Activated CD8-positive, alpha-beta T cell treated with anti-CD3 and anti-CD28 coated beads for 36 hours (primary cell): ENCODE measurements at places on chromosomes 6 and 20. TPM values are rescaled to one million over a fixed set of nuclear protein-coding genes. Genes with fewer than 3 reads are reported as not detected.

DNA sequence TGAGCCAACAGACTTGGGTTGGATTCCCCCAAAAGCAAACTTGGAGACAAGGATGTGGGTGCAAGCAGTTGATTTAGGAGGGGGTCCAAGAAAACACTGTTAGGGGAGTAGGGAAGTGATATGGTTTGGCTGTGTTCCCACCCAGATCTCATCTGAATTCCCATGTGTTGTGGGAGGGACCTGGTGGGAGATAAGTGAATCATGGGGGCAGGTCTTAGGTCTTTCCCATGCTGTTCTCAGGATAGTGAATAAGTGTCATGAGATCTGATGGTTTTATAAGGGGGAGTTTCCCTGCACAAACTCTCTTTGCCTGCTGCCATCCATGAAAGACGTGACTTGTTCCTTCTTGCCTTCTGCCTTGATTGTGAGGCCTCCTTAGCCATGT lies 542.6 kb downstream of the DHX35 start:
- no peak for DNase-seq

DNA sequence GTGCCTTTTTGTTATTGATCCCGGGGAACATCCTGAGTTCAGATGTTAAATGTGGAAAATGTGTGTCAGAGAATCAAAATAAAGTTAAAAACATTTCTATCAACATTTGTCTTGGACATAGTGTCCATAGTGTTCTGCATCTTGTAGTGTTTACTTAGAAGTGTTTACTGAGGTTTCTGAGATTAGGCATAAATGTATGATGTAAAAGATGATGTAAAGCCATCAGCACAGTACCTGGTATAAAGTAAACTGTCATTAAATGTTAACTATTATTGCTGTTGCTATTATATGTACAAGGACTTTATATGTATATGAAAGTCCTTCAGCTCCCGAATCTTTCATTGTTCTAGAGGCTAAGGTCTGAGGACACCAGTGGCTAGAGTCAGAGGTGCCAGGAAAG lies 28.2 kb upstream of the VEGFA start:
- no peak for DNase-seq

GRCh38 chr6:33583591-33584155 lies 3.6 kb upstream of the BAK1 start:
- DNase-seq: peak; percentile 40

GRCh38 chr20:61288331-61288784 lies 36.3 kb downstream of the CDH4 start:
- DNase-seq: no peak

Gene SSTR4
- total RNA-seq: not detected

Gene SEMG1
- not detected for total RNA-seq

Gene TIAM2
- 7.1 TPM for total RNA-seq

DNA sequence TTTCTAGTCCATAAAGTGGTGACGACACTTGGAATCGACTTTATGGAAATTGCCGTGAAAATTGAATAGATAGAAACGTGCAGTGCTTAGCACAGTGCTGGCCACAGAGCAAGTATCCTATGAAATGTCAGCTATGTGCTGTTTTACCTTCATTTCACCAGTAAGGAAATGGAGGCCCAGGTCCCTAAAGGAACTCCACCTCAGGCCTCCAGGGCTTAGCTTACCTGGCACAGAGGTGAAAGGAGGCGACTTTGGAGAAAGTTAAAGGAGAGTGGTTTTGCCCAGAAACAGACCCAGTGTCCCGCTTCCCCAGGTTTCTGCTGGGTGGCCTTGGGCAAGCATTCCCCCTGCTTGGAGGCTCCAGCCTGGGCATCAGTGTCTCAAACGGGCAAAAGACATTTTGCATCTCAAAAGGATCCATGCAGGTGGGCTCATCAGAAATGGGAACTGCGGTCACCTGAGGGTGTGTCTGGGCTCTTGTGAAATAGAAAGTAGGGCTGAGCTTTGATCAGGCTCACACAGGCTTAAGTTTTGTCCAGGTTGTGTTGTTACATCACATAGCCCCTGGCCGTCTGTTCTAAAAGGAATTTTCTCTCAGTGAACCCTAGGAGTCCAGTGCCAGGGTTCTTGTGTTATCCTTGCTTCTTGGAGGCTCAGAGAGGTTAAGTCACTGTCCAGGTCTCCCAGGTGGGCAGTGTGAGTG lies 6.8 kb upstream of the TULP1 start:
- no peak for DNase-seq

Gene HACE1
- 17.5 TPM for total RNA-seq

Gene MCCD1
- not detected for total RNA-seq

- no peak for DNase-seq
Observed at GRCh38 chr20:8322662-8323217, 190.7 kb downstream of the PLCB1 start.

DNA sequence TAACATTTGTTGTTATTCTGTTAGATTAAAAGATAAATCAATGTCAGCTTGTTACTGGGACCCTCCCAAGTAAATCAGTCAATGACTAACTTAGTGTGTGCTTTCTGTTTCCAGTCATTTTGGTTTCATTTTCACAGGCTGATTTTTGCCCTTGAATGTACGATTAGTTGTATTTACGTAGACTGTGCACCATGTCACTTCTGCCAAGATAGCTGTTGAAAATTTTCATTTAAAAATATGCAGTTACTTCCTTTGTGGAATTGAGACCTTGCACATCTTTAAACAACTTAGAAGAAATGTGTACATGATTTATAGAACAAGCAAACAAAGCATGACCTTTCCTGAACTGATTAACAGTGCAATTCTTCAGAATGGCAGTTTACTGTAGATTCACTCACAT lies 944.8 kb upstream of the CITED2 start:
- no peak for DNase-seq
